ENCODE measurements at places on chromosomes 5 and 9. TPM values are rescaled to one million over a fixed set of nuclear protein-coding genes. Genes with fewer than 3 reads are reported as not detected.

Gene ZNF618
- polyA plus RNA-seq: 3.9 TPM

Gene N4BP3
- 1.4 TPM for polyA plus RNA-seq

Gene CSNK1A1
- polyA plus RNA-seq: 113 TPM

Gene PCDHGB6
- polyA plus RNA-seq: 2.4 TPM

Gene ENHO
- 2.7 TPM for polyA plus RNA-seq

Gene MYO10
- polyA plus RNA-seq: 15.9 TPM

Gene PCDH12
- 5.0 TPM for polyA plus RNA-seq

Gene PRR16
- polyA plus RNA-seq: 0.74 TPM

Gene MLANA
- polyA plus RNA-seq: not detected

Gene WNT8A
- not detected for polyA plus RNA-seq

Gene TEX48
- polyA plus RNA-seq: not detected

Gene ARHGEF39
- 0.22 TPM for polyA plus RNA-seq

All from adipose tissue (tissue), 3 donors.